A549 treated with DMSO at 1 μM for 4 hours (cell line): ENCODE measurements at places on chromosomes 12 and 14. TPM values are rescaled to one million over a fixed set of nuclear protein-coding genes. Genes with fewer than 3 reads are reported as not detected.

Gene KRT73
- total RNA-seq: not detected in 5 replicates

Gene TSPAN11
- total RNA-seq: 0.03 to 0.09 TPM (median 0.09 TPM) in 4 of 5 replicates, not detected in the other

Gene SLC10A1
- total RNA-seq: not detected in 5 replicates

Gene GPR84
- 0.15 TPM in 1 of 5 replicates, not detected in the others for total RNA-seq

Gene ARF3
- total RNA-seq: 124 to 166 TPM (median 152 TPM) in 5 replicates

Gene RPAP3
- 39.9 to 54.2 TPM (median 47.8 TPM) in 5 replicates for total RNA-seq

Gene SIRT4
- total RNA-seq: 0.45 to 1.6 TPM (median 0.94 TPM) in 5 replicates

Gene ASCL1
- 0.03 TPM in 2 of 5 replicates, not detected in the others for total RNA-seq
